ENCODE measurements at places on chromosomes 4 and X.

GRCh38 chr4:54277691-54278090, 48.6 kb downstream of the PDGFRA start:
- DNase-seq = no peak

GRCh38 chr4:147683188-147683591, 773 bp downstream of the PRMT9 start:
- no peak for DNase-seq

GRCh38 chr4:170589597-170590191, 499.9 kb upstream of the AADAT start:
- no peak for DNase-seq

GRCh38 chr4:81620442-81620841, 148.7 kb upstream of the RASGEF1B start:
- DNase-seq = no peak

DNA sequence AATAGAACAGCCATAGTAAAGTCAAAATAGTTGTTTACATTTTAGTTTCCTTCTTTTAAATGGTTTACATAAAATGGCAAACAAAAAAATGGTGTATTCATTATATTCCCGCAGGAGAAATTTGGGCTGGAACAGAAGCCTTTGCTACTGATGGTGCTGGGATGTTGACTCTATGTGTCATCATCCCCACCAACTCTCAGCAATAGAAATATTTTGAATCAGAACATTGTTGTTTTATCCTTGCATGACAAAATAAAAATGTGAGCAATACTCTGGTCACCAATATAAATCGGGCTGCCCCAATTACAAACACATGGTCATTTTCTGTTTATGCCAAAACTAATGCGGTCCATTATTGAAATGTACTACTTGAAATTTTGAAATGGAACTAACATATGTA, 1131.6 kb upstream of the PCDH7 start:
- DNase-seq = no peak

DNA sequence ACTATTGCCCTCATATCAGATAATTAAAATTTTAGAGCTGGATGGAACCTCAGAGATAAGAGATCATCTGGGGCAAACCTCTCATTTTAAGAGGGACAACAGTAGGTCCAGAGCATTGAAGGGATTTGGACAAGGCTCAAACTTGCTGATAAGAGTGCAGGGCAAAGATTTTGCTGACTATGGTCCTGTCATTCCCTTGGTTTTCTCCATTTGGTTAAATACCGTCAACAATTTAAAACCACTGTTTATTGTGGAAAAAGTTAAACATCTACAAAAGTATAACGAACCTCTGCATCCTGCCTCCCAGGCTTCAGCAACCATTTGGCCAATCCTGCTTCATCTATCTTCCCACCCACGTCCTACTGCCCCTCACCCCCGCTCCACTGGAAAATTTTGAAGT, 10.7 kb upstream of the KIT start:
- DNase-seq = no peak

- DNase-seq = no peak
Measured at GRCh38 chr4:33302321-33302720, 2582.2 kb downstream of the PCDH7 start.

DNA sequence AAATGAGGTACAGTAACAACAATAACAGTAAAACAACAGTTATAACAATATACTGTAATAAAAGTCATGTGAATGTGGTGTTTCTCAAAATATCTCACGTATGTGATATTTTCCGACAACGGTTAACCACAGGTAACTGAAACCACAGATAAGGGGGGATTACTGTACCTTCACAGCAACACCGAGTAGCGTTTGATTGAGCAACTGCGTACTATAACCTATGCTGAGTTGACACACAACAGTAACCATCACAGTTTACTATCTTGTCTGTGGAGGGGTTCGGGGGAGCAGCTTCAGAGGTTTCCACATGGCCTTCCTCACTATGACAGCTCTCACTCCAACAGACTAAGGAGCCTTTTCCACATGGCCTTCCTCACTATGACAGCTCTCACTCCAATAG, 13.4 kb downstream of the RBMX2 start:
- no peak for DNase-seq

DNA sequence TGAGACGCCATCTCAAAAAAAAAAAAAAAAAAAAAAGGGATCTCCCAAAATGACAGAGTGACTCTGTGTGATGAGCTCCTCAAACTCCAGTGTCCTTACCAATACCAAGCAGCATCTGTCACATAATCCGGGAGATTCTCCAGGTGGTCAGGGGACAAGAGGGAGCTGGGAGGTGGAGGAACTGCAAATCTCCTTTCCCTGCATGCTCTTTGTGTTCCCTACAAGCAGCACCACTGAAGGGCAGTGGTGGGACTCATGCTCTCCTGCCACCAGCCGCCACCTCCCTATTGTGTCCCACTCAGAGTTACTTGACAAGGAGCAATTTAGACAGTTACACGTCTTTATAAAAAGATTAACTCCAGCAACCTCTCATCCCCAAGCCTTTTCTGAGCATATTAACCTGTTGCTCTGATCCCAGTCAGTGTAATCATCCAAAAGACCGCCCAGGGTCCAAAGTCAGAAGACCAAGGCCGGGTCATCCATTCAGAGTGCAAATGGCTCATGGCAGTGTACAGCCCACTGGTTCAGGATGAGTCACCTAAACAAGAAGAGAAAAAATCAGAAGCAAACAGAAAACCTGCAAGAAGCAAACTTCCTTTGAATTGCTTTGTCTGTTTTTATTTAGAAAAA, 23.6 kb downstream of the MGST2 start:
- DNase-seq = no peak

DNA sequence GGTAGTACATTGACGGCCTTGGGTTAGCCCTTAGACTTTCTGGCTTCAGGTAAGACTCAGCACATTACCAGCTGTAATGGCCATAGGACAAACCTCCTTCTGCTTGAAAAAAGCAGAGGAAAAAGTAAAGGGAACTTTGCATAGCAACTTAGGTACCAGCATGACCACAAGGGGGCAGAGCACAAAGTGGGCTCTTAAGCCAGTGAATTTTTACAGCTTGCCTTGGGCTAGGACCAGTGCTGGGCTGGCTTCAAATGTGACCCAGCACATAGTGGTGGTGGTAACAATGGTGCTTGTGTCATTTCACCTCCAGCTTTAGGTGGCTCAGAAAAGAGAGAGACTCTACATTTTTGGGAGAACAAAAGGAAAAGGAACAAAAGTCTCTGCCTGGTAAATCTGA, 66.1 kb downstream of the KLHL4 start:
- DNase-seq = no peak

- DNase-seq = peak; percentile 40
Measured at GRCh38 chrX:130024127-130024526, 41.7 kb downstream of the BCORL1 start.

DNA sequence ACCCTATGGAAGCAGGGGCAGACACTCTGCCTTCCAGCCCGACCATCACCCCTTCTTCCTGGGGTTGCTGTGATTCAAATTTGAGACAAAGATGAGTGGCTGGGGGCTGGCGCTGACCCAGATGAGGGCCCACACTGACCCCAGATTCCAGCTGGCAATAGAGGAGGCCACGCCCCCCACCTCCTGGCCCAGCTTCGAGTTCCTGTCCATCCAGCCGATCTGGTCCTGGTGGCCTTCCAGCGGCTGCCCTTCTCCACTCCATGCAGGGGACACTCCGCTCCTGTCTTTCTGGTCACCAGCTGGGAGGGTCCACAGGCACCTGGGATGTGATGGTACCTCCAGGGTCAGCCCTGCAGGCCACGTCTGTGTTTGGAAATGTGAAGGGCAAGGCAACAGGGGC, 98.5 kb upstream of the PSAPL1 start:
- no peak for DNase-seq

DNA sequence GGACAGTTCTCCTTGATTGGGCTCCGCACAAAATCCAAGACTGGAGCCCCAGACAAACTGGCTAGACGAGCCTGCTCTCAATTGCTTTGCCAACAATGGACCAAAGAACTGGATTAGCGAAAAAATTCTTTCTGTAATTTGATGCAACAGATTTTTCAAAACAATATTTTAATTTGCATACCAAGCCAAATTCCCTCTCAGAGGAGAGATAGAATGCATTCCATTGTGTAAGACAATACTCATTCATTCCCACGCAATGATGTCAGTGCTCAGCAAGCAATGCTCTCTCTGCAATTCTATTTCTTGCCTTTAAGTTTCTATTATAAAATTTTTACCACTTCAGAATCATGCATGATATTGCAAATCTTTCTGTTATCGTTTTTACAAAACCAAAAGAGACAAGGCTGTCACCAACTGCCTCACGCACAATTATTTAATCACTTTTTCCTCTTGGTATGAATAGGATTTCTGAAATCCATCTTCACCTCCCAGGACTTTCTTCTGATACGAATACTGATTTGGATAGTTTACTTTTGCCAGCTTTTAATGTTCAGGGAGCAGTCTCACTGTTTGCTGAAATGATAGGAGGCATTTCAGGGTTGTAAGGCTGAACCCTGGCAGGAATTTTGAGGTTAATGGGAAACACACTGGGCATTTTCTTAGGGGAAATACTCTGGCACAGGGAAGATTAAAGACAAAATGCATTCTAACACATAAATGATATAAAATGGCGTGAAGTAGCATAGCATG, 46.1 kb upstream of the HCCS start:
- no peak for DNase-seq

DNA sequence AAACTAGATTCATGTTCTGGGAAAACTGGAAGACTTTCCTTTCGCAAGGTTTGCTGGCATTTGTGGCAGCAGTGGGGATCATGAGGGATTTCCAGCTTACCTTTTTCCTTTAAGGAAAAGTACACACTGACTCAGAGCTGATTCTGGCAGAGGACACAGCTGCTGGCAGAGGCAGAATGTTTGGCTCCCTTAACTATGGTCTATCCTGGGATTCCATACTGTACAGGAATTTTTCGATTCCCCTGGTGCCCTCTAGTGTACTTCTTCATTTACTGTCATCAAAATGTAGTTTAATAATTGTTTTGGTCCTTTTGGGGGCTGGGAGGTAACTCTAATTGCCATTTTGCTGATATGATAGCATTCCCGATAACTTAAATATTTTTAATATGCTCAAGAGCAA, 152.7 kb downstream of the GABRG1 start:
- DNase-seq = no peak

GRCh38 chr4:172897046-172897445, 271.6 kb upstream of the GALNT7 start:
- DNase-seq = no peak

DNA sequence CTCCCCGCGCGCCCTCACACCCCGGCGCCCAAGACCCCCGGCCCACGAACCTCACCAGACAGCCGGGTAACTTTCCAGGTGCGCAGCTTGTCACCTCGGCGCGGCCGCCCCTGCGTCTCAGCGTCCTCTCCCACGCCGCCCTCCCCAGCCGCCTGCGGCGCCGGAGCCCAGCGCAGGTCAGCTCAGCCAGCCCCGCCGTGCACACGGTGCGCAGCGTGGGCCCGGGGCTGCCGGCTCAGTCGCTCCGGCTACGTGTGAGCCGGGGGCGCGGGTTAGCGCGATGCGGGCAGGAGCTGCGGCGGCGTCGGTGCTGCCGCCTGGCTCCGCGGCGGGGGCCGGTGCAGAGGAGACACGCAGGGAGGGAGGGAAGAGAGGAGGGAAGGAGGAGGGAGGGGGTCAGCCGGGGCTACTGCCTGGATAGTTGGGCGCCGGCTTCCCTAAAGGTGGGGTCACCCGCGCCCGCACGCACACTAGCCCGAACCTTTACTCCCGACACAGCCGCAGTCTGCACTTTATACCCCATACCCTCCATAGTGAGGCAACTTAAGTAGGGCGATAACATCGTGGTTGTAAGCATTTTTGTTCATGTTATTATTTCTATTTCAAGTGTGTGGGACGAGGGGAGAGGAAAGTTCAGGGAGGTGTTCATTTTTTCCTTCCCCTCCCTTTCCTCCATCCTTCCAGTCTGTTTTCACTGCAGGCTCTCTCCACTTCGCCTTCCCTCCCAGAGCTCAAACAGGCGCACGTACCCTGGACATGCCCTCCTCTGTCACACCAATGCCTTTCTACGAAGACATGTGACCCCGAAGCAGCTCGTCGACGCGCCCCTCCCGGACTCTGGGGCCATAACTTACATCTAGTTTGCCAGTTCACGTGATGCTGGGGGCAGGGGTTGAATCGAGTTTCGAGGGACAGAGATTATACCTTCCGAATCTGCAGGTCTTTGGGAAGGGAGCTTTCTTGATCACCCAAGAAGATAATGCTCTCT, at the start of gene PRKG2:
Gene PRKG2, minus strand, starts transcription at position 342 of the 988 bp plus-strand sequence. CDS start 10,175 bp downstream, outside the sequence.
- no peak for DNase-seq

DNA sequence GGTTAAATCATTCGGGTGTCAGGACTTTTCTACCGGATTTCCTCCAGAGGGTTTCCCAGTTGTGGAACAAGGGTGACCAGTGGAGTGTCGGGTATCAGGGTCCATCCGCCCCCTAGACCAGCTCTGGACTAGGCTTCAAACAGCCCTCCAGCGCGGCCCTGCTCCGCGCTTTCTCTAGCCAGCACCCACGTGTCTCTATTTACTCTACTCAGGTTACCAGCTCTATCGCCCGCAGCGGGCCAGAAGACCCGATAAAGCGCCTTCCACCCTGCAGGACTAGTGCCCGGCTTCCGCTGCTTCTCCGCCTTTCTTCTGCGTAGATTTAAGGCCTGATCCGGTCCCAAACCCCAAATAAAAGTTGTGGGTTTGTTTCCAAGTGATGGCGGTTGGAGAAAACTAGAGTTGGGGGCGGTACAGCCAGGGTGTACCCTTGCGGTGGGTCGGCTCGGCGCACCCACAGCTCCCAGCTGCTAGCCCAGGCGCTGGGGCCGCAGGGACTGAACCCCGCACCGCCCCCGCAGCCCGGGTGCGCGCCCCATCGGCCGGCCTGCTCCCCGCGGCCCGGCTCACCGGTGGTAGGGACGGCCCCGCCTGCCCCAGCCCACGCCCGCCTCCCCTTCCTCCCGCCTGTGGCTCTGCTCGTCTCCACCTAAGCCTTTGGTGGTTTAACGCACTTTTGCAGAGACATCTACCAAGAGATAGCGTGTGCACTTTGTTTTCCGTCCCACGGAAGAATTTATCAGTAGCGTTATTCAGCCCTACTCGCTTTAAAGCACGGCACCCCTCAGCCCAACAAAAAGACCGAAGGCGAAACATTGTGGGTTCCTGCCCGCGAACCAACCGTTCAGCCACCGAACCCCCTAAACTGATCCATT, 2.1 kb downstream of the LEF1 start:
- peak; percentile 78 for DNase-seq

- DNase-seq = no peak
Measured at GRCh38 chrX:143027275-143027674, 1.5 kb downstream of the SPANXN4 start.

- no peak for DNase-seq
Measured at GRCh38 chrX:51144828-51145442, 187.7 kb upstream of the NUDT10 start.

DNA sequence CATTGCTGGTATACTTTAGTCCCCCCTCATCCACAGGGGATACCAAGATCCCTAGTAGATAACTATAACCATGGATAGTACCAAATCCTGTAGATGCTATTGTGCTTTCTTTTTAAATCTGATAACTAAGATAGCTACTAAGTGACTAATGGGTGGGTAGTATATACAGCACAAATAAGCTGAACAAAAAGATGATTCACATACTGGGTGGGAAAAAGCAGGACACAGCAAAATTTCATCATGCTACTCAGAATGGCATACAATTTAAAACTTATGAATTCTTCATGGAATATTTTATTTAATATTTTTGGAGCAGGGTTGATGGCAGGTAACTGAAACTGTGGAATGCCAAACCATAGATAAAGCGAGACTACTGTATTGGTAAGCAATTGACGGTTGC, 161.6 kb downstream of the IL15 start:
- DNase-seq = no peak
